ENCODE measurements at places on chromosomes 2 and 18.

GRCh38 chr2:52036853-52037252 is 1004.9 kb upstream of the NRXN1 start:
- DNase-seq = no peak

GRCh38 chr2:2600366-2600765 is 269.3 kb upstream of the MYT1L start:
- no peak for DNase-seq

DNA sequence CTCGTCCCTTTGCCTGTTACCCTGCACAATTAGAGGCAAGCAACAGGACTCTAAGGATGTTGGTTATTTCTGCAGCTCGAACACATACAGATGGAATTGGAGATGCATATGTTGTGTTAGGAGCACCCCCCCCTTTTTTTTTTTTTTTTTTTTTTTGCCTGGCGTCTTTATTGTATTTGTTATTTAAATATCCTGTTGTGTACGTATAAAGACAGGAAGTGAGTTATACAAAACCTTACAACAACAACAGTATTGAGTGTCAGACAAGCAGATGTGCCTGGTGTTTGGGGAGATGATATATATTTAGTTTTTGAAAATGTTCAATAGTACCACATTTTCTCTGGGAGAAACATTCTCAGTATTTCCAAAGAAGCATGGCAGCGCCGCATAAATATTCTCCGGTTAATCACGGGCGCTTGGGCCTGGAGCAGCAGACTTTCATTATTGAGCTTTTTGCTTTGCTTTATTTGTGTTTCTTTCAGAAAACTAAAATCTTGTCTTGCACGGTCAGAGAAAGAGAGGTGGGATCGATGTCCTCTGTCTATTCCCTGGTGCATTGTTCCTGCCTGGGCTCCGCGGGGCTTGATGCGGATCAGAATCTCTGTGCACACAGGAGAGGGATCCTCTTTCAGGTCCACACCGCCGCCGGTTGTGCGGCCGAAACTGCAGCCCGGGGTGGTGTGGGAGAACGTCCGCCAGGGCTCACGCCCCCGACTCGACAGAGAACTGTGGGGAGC is 23.2 kb upstream of the ZNF516 start:
- no peak for DNase-seq

GRCh38 chr18:11726556-11726955 is 37.5 kb downstream of the GNAL start:
- no peak for DNase-seq

DNA sequence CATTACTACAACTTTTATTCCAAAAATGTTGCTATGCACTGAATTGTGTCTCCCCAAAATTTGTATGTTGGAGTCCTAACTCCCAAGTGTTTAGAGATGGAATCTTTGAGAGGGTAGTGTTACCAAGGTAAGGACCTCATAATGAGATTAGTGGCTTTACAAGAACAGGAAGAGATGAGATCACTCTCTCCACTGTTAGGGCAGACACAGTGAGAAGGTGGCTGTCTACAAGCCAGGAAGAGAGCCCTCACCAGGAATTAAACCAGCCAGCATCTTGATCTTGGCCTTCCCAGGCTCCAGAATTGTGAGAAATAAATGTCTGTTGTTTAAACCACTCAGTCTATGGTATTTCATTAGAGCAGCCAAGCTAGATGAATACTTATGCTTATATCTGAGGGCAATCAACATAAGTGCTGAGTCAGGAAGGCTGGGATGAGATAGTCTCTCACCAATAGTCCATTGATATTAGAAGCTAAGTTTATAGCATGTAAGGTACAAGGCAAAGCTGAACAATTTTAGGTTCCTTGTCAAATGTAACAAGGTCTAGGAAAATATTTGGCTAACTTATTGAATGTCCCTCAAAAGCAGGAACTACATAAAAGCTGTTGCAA is 317.6 kb upstream of the REG3G start:
- DNase-seq = no peak

GRCh38 chr2:57880967-57881366 is 165.6 kb upstream of the VRK2 start:
- DNase-seq = no peak

- no peak for DNase-seq
Observed at GRCh38 chr18:3538456-3538855, 88.5 kb downstream of the TGIF1 start.

DNA sequence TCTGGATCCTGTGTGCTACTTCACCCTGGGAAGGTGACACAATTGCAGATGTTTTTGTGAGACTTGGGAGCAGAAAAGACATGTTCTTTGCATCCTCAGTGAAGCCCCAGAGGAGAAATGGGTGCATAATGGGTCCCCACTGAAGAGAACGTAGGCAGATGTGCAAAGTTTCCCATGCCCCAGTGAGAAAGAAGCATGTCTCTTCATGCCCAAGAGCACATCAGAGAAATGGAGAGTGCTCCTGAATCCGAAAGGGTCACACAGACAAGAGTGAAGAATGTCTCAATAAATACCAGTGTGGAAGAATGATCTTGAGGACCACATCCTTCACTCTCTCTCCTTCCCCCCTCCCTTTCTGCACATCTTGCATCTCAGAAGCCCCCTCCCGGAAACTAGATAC is 167.7 kb downstream of the TMEM247 start:
- DNase-seq = no peak

DNA sequence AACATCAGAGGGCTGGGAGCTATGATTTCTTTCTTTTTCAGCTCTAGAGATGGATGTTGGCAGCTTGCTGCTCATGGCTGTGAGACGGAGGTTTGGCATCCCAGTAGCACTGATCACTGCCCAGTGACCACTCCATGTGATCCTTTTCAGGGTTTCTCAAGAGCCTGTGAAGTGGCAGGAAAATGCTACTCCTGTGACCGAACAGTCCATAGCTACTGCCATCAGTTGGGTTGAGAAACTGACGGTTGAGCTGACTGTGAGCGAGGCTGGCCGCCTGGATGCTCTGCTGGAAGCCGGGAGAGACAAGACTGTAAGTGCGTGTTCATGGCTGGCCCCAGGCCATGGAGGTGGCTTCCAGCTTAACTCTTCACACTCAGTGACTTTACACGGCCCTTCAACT is 34.2 kb downstream of the VWA3B start:
- no peak for DNase-seq

DNA sequence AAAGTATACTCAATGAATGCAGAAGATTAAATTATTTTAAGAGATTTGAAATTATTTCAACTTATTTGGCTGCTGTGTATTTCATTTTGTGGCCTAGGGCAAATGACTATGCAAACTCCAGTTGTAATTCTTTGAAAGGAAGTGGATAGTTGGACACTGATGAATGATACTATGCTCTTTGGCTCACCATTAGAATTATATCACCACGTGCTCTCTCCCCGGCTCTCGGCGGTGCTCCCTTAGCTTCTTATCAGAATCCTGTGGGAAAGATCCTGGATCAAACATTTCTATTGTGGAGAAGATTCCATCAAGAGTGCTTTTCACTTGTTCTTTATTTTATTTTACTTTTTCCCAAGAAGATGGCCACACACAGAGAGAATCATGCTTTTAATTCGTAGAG is 55.2 kb downstream of the ADCYAP1 start:
- DNase-seq = no peak

- no peak for DNase-seq
Observed at GRCh38 chr2:61816480-61817355, 37.1 kb downstream of the FAM161A start.

DNA sequence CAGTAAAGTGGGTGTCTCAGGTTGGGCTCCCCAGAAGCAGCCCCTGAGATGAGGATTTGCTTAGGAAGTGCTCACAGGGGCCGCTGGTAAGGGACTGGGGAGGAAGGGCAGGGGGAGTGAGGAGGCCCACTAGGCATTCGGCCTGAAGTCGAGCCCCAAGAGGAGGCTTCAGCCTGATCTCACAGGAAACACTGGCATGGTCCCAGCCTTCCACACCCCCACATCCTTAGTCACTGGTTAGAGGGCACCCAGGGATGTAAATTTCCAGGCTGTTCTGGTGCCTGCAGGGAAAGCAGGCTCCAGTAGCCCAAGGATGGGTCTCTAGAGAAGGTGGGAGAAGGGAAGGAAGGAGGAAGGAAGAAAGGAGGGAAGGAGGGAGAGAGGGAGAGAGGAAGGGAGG is 22.4 kb upstream of the KCNK3 start:
- DNase-seq = no peak

- DNase-seq = no peak
Observed at GRCh38 chr2:26672818-26673393, 19.6 kb upstream of the KCNK3 start.

DNA sequence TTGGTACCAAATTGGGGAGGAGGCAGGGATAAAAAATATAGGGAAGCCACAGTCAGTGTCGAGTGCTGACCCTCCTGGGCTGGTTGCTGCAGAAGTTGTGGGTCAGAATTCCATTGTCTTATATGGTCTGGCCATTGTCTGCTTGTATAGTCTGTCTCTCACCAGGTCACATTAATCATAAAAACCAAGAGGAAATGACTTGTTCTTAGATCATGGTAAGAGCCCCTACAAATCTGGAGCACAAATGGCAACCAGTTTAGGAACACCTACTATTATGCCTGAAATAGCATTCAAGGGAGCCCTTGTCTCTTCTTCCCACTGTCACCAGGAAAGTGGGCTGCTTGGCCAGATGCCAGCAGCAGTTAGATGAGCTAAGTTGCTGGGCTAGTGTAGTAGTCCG is 119.7 kb upstream of the RMP24 start:
- no peak for DNase-seq

DNA sequence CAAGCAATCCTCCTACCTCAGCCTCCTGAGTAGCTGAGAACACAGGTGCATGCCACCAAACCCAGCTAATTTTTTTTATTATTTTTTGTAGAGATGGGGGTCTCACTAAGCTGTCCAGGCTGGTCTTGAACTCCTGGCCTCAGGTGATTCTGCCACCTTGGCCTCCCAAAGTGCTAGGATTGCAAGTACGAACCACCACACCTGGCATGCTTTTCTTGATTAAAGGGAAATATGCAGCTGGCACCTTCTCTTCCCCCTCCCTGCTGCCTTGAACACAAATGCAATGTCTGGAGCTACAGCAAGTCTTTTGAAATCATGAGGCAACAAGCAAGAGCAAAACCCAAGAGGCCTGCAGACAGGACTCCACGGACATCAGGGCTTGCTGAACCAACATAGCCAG is 26.8 kb upstream of the BIN1 start:
- no peak for DNase-seq

DNA sequence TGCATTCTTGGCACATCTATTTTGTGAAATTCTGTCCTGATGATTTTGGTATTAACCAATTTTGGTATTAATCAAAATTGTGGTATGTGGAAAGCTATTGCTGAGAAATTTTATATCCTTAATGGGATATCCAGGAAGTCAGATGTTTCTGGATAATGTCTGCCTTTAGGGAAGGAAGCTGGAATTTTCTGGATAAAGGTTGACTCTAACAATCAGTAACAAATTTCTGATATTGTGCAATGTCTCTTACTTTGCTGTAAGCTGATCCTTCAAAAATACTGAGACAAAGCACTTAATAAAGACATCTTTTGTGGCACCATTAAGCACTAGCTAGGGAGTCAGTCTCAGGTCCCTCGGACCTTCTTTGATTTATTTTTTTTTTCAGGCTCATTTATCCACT is 100.8 kb upstream of the UGP2 start:
- no peak for DNase-seq

DNA sequence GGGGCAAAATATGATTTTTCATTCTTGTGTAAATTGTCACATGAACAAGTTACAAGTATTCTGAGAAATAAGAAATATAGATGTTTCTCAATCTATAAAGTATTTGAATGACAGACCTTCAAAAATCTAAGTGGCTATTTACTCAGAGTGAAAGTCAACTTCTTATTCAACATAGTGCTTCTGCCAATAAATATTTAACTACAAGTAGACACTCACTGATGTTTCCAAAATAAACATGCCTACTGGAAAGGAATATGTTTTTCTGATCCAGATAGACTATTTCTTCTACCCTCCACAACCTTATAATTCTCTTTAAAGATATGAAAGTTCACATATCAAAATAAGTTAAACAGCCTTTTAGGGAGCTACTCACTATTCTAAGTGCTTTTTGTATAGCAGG is 296.3 kb downstream of the DSC3 start:
- DNase-seq = no peak

- DNase-seq = no peak
Observed at GRCh38 chr18:58960946-58961722, 96.5 kb downstream of the ZNF532 start.

DNA sequence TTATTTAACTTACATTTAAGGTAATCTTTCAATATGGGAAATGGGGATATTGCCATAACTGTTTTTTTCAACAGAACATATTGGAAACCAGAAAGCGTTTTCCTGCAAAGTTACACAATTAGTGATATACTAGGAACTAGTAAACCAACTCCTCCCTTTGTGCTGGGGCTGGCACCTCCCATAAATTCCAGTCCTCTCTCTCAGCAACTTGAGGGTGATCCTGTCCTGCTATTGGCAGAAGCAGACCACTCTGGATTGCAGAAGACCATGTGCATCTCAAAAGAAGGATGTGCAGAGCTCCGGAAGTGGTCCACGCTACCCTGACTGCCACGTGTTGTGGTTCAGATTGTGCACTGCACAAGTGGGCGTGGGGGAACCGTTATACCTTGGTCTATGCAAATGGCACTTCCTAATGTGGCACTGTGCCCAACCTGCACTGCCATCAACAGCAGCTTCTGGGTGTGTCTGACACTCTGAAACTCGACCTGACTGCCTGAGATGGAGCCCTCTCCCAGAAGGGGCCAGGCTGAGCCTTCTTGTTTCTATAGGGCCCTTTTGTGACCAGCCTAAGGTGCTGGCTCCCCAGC is 219.2 kb downstream of the ZNF516 start:
- DNase-seq = no peak

DNA sequence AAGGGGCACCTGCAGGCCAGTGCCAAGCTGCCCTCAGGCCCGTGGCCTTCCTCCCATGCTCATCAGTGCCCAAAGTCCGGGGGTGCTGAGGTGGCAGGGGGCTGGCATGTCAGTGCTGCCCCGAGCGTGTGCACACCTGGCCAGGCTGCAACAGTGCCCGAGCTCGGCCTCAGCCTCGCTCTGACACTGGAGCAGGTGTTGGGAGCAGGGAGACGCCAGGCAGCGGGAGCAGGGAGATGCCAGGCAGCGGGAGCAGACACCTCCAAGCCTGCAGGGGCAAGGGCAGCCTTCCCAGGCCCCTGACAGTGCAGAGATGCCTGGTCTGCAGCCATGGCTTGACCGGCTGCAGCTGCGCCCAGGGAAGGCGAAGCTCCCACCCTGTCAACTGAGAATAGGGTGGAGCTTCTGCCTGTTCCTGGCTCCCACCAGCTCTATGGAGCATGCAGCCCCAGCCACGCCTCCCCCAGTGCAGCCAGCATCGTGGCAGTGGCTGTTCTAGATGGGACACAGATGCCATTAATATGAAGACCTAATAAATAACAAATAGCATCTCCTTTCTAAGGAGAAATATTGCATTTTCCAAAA is 82.4 kb downstream of the DTNB start:
- DNase-seq = no peak

DNA sequence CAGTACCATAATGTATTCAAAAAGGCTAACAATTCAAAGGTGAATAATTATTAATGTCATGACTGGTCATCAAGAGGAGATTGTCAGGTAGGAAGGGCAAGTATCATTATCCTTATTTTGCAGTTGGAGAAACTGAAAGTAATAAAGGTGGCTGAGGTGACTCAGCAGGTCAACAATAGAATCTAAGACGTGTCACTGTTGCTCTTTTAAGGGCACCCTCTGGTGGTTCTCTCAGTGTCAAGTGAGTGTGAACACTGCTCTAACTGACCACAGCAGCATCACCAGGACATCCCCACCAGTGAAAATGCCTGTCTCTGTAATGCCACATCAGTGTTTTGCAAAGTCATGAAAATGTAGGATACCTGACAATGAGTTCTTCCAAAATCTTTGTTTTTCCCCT is 69.7 kb downstream of the DCC start:
- DNase-seq = no peak

All from stimulated activated CD8-positive, alpha-beta memory T cell treated with anti-CD3 and anti-CD28 coated beads, Interleukin-7, amount 100 ng/mL, for 1 hour (primary cell).